ENCODE measurements at places on chromosomes 7 and 10. TPM values are rescaled to one million over a fixed set of nuclear protein-coding genes. Genes with fewer than 3 reads are reported as not detected.

ZNF804B gene
- total RNA-seq, result not detected

OR9A2 gene
- not detected for total RNA-seq

SAP25 gene
- total RNA-seq, result not detected

ASB10 gene
- not detected for total RNA-seq

ACTR3C gene
- total RNA-seq, result 0.07 TPM

ANKRD2 gene
- 0.67 TPM for total RNA-seq

Data from mammary microvascular endothelial cell (primary cell).